CD14-positive monocyte (primary cell): ENCODE measurements at places on chromosomes 6 and 20. TPM values are rescaled to one million over a fixed set of nuclear protein-coding genes. Genes with fewer than 3 reads are reported as not detected.

DNA sequence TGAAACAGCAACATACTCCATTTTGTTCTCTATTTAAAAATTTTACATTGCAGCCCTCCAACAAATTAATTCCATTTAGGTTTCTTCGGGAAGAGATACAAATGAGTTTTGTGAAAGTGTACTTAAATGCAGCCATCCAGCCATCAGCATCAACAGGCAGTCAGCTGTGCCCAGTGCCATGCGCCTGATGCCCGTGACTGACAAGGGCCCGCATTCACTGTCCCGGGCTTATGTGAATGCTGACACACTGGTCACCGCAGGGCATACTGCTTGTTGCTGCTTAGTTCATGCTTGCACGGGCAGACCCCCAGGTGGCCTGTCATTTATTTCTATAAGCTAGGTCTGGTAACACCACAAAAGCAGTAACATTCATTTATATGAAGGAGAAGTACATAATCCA lies 224.9 kb upstream of the QKI start:
- no peak for DNase-seq
- no peaks in the 10 kb centered on the region for H3K36me3 ChIP-seq
- H3K4me3 ChIP-seq = no peak overlapping the region
- H3K4me1 ChIP-seq = no peaks in the 10 kb centered on the region

The SRSF12 gene
- polyA plus RNA-seq = not detected

The ARMH2 gene
- not detected for polyA plus RNA-seq

- H3K4me3 ChIP-seq = no peak overlapping the region
- H3K27me3 ChIP-seq = no peaks in the 10 kb centered on the region
- no peak overlapping the region for H3K27ac ChIP-seq
- H3K4me1 ChIP-seq = peaks cover 38% of the 10 kb centered on the region
- H3K36me3 ChIP-seq = no peaks in the 10 kb centered on the region
Observed at GRCh38 chr6:159097256-159097655, 52.5 kb upstream of the TAGAP start.

The SLC39A7 gene
- polyA plus RNA-seq = 25.1 and 32.7 TPM in 2 replicates

The PRDM13 gene
- not detected for polyA plus RNA-seq

DNA sequence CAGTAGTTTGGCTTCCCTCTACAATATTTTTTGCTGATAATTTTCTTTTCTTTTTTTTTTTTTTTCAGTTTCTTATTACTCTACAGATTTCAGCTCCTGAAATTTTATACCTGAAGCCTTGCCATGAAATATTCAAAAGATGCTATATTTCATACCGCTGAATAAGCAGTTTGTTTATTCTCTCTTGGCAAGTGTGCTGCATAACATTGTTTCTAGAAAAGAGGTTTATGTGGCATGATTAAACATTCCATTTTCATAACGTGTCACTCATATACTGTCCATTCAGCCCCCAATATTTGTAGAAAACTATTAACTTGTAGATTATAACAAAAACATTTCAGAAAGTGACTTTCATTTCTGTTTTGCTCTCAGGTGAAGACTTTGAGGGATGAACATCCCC lies 174.4 kb upstream of the NOX3 start:
- H3K4me1 ChIP-seq = no peaks in the 10 kb centered on the region
- H3K4me3 ChIP-seq = no peak overlapping the region
- no peak for DNase-seq
- no peak overlapping the region for H3K27ac ChIP-seq
- no peaks in the 10 kb centered on the region for H3K27me3 ChIP-seq

GRCh38 chr6:13671548-13672127 lies 40.0 kb downstream of the RANBP9 start:
- DNase-seq = no peak
- peaks cover 32% of the 10 kb centered on the region for H3K4me1 ChIP-seq
- H3K27ac ChIP-seq = no peak overlapping the region
- H3K4me3 ChIP-seq = no peak overlapping the region

The CLPSL2 gene
- not detected in 2 replicates for polyA plus RNA-seq

DNA sequence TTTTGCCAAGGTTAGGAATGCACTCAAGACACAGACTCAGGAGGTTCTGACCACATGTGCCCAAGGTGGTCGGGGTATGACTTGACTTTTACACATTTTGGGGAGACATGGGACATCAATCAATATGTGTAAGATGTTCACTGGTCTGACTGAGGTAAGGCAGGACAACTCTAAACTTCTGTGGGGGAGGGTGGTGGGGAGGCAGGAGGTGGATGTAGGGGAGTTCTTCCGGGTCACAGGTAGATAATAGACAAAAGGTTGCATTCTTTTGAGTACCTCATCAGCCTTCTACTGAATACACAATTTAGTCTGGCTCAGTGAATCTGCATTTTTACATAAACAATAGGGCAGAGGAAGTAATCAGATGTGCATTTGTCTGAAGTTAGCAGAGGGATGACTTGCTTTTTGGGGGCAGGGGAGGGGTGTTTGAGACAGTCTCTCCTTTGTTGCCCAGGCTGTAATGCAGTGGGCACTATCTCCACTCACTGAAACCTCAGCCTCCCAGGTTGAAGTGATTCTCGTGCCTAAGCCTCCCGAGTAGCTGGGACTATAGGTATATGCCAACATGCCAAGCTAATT lies 10.9 kb downstream of the ECHDC1 start:
- H3K27ac ChIP-seq = peak overlapping the region; percentile 47
- no peaks in the 10 kb centered on the region for H3K27me3 ChIP-seq
- DNase-seq = no peak

GRCh38 chr6:41645007-41645618 lies 6.8 kb downstream of the MDFI start:
- H3K36me3 ChIP-seq = no peaks in the 10 kb centered on the region
- no peak overlapping the region for H3K4me3 ChIP-seq
- H3K4me1 ChIP-seq = no peaks in the 10 kb centered on the region
- no peak overlapping the region for H3K27ac ChIP-seq

DNA sequence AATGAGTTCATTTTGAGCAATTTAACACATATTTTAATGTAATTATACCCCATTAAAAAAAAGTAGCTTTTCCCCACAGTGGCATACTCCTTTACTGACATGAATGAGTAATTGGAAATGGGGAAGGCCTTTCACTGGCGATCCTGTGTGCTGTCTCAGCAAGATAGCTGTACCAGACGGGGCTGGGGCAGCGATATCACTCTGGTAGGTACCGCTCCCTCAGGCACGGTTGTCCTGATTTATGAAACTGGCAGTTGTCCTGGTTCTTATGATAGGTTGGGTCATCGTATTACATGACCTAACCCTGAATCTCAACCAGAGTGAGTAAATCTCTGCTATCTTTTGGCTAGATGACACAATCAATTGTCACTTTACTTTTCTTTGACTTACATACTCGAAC lies 355.0 kb upstream of the MAP3K7 start:
- H3K4me1 ChIP-seq = no peaks in the 10 kb centered on the region
- H3K27me3 ChIP-seq = no peaks in the 10 kb centered on the region
- H3K4me3 ChIP-seq = no peak overlapping the region
- no peaks in the 10 kb centered on the region for H3K36me3 ChIP-seq

- no peaks in the 10 kb centered on the region for H3K27me3 ChIP-seq
- H3K36me3 ChIP-seq = no peaks in the 10 kb centered on the region
- DNase-seq = no peak
- H3K4me1 ChIP-seq = peaks cover 30% of the 10 kb centered on the region
Observed at GRCh38 chr6:10591422-10592160, 70.4 kb downstream of the GCNT2 start.

GRCh38 chr6:166419717-166420116 lies 37.0 kb upstream of the MPC1 start:
- H3K4me3 ChIP-seq = no peak overlapping the region
- peaks cover 3% of the 10 kb centered on the region for H3K4me1 ChIP-seq
- H3K27ac ChIP-seq = no peak overlapping the region
- DNase-seq = no peak
- no peaks in the 10 kb centered on the region for H3K27me3 ChIP-seq

DNA sequence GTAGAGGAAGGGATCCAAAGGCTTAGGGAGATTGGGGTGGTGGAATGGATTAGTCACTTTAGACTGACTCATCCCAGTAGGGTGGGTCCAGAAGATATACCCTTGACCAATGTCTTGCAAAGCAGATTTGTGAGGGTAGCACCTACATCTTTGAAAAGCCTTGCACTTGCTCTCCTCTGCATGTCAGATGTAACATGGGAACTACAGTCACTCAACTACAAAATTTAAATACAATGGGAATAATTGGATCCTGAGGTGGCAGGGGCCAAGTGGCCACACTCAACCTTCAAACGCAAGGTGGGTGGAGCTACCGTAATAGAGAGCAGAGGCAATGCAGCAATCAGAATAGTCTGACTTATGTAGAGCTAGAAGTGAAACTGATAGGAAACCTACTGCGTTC lies 71.2 kb downstream of the ME1 start:
- H3K4me3 ChIP-seq = no peak overlapping the region
- H3K4me1 ChIP-seq = no peaks in the 10 kb centered on the region
- no peaks in the 10 kb centered on the region for H3K27me3 ChIP-seq
- no peak overlapping the region for H3K27ac ChIP-seq
- no peak for DNase-seq
- no peaks in the 10 kb centered on the region for H3K36me3 ChIP-seq

- H3K4me3 ChIP-seq = peak overlapping the region; percentile 96
- H3K27ac ChIP-seq = peak overlapping the region; percentile 91
- peaks cover 21% of the 10 kb centered on the region for H3K36me3 ChIP-seq
- H3K27me3 ChIP-seq = no peaks in the 10 kb centered on the region
- DNase-seq = peak; percentile 42
Observed at GRCh38 chr6:31737315-31737990, 1.1 kb upstream of the CLIC1 start.

DNA sequence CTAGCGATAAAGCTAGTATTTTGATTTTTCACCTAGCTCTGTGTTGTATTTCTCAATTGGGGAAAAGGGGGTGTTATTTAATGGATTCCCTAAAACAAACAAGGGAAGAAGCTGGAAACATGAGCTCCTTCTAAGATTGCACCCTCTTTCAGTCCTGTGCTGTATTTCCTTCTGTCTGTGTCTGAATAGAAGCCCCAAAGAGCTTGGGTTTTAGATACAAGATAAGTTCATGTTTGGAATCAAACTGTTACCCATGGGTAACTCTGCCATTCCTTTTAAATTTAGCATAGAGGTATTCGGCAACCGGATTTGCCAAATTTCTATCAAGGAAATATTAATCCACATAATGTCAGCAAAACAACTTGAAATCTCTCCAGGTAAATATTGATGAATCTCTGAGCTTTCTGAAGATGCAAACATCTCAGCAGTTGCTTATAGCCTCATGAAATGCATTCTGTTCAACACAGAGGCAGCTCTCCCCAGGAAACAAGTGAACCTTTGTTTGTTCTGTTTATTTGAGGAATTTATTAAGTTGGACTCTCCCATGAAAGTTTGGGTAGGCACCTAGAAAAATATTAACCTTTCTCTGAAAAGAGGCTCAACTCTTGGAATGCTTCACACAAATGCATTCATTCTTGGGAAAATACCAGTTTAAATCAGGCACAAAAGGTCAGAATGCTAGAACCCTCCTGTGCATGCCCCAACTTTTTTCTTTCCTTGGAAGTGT lies 9.9 kb upstream of the SCGN start:
- DNase-seq = no peak
- H3K4me3 ChIP-seq = no peak overlapping the region
- H3K27me3 ChIP-seq = peaks cover 15% of the 10 kb centered on the region
- H3K27ac ChIP-seq = no peak overlapping the region
- peaks cover 4% of the 10 kb centered on the region for H3K4me1 ChIP-seq

The KHDC1L gene
- not detected for polyA plus RNA-seq

The EBF4 gene
- not detected for polyA plus RNA-seq

The ABHD16B gene
- not detected for polyA plus RNA-seq

The SEL1L2 gene
- polyA plus RNA-seq = 0.45 TPM in 1 of 2 replicates, not detected in the other

The SCUBE3 gene
- not detected for polyA plus RNA-seq

DNA sequence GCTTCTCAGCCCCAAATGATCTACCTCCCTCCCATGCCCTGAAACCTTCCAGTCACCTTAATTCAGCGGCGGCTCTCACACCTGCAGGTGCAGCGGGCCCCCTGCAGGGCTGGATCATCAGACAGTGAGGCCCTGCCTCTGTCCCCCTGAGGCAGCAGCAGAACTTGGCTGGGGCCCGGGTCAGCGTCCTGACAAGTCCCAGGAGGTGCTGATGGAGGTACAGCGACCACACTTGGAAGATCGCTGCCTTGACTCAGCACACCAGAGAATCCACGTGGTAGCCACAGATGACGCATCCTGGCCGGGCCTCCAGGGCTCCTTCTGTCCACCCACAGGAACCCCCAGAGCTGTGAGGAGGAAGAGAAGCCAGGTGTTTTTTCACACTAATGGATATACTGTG lies 116.4 kb upstream of the THBS2 start:
- no peaks in the 10 kb centered on the region for H3K27me3 ChIP-seq
- DNase-seq = no peak
- H3K4me1 ChIP-seq = no peaks in the 10 kb centered on the region
- H3K36me3 ChIP-seq = no peaks in the 10 kb centered on the region
- H3K4me3 ChIP-seq = no peak overlapping the region

GRCh38 chr6:69887714-69888345 lies 21.5 kb downstream of the COL19A1 start:
- DNase-seq = no peak
- no peaks in the 10 kb centered on the region for H3K27me3 ChIP-seq
- no peak overlapping the region for H3K4me3 ChIP-seq
- H3K36me3 ChIP-seq = no peaks in the 10 kb centered on the region
- no peaks in the 10 kb centered on the region for H3K4me1 ChIP-seq
- no peak overlapping the region for H3K27ac ChIP-seq

- DNase-seq = no peak
- H3K27me3 ChIP-seq = no peaks in the 10 kb centered on the region
Observed at GRCh38 chr6:21969192-21969591, 327.6 kb downstream of the PRL start.

- no peaks in the 10 kb centered on the region for H3K4me1 ChIP-seq
- H3K36me3 ChIP-seq = no peaks in the 10 kb centered on the region
- no peak overlapping the region for H3K4me3 ChIP-seq
Observed at GRCh38 chr20:52569201-52569600, 377.6 kb upstream of the ZFP64 start.

The DDO gene
- polyA plus RNA-seq = 2.2 TPM

- no peaks in the 10 kb centered on the region for H3K27me3 ChIP-seq
- peaks cover 21% of the 10 kb centered on the region for H3K4me1 ChIP-seq
- peak overlapping the region; percentile 97 for H3K27ac ChIP-seq
- peaks cover 10% of the 10 kb centered on the region for H3K36me3 ChIP-seq
- DNase-seq = peak; percentile 6
Observed at GRCh38 chr6:149544646-149545257, 1.1 kb downstream of the PPIL4 start.

The CASS4 gene
- 7.4 and 7.9 TPM in 2 replicates for polyA plus RNA-seq

The RWDD2A gene
- polyA plus RNA-seq = 1.2 TPM

- no peaks in the 10 kb centered on the region for H3K4me1 ChIP-seq
- DNase-seq = no peak
- no peaks in the 10 kb centered on the region for H3K27me3 ChIP-seq
- no peak overlapping the region for H3K27ac ChIP-seq
- no peak overlapping the region for H3K4me3 ChIP-seq
Observed at GRCh38 chr6:121584586-121585369, 149.3 kb downstream of the GJA1 start.
